Muscle of back (tissue), 13 donors: ENCODE measurements at places on chromosomes 4 and X. TPM values are rescaled to one million over a fixed set of nuclear protein-coding genes. Genes with fewer than 3 reads are reported as not detected.

DNA sequence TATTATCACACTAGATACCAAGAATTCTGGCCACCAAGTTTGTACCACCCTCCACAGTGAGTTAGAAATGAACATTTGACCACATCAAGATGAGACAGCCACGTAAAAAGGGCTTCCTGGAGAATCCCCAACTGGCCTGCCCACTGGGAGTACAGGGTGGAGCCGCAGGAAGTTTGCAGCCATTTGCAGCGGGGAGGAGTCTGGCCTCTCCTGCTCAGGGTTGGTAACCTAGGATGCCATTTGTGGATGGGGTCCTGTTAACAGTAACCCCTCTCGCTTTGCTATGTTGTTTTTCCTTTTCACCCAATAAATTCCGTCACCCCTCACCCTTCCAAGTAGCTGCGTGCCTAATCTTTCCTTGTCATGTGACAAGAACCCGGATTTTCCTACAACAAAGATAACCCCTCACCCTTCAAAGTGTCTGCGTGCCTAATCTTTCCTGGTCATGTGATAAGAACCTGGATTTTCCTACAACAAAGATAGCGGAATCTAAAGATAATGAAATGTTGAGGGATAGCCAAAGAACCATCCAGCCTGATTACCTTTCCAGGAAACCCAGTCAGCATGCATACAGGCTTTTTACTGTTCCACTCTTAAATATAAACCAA is 245.4 kb downstream of the NAF1 start:
- DNase-seq, result no peak

GRCh38 chr4:89904524-89904923 is 9.9 kb downstream of the MMRN1 start:
- no peak for DNase-seq

GRCh38 chr4:6527259-6527658 is 47.7 kb upstream of the MAN2B2 start:
- no peak for DNase-seq

DNA sequence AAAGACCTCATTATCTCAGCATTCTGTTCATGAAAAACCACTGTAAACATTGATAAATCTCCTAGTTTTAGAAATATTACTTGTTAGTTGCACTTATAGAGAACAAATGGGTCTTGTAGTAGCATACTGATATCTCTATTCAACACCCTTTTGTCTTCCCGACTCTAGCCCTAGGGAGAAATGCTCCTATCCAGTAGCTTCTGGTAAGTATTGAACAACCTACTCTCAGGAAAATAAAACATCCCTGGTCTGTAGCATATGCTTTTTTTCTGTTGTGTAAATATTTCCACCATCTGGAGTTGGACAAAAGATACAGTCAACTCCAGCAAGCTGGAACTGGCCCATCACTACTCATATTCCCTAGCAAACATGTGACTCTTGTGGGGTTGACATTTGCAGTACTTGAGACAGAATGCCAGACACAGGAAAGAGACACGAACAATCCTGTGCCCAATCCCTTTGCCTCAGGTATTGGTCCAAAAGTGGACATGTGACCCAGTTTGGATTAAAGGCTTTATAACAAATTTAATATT is 188.2 kb downstream of the GC start:
- DNase-seq, result peak; percentile 5

- no peak for DNase-seq
Observed at GRCh38 chr4:115154826-115155225, 41.4 kb upstream of the NDST4 start.

The NUDT9 gene
- 28.2 TPM for polyA plus RNA-seq

DNA sequence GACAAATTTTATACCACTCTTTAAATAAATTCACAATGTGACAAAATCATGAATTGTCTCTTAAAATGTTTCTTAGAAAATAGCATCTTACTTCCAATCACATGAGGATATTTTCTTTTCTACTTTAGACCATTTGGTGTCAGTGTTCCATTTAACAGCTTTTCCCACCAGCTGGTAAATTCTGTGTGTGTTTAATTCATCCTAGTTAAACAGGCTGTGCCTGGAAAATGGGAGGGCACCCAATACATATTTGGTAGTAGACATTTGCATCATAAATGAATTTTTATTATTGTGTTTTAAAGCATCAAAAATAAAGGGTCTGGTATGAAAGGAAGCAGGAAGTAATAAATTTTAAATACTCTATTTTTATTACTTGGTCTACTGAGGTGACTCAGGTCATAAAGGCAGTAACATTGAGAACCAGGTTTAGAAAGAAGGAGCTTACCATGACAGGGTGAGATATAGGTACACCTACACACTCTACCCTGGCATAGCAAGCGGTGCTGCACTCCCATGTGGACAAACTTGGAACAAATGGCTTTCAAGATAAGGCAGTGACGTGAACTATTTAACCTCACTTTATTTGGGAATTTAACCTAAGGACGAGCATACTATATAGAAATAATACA is 344.5 kb downstream of the BMPR1B start:
- DNase-seq, result no peak

- no peak for DNase-seq
Observed at GRCh38 chrX:142363501-142363900, 158.4 kb upstream of the MAGEC2 start.

The RTL5 gene
- polyA plus RNA-seq, result 12.9 TPM

GRCh38 chr4:138522366-138522765 is 280.2 kb upstream of the SLC7A11 start:
- no peak for DNase-seq

The C4orf50 gene
- polyA plus RNA-seq, result not detected

- no peak for DNase-seq
Observed at GRCh38 chr4:148847544-148848255, 405.5 kb upstream of the NR3C2 start.

GRCh38 chrX:19829814-19830213 is 57.6 kb downstream of the SH3KBP1 start:
- DNase-seq, result no peak

GRCh38 chr4:145307763-145308430 is 127.5 kb upstream of the OTUD4 start:
- no peak for DNase-seq

The TAPT1 gene
- 23.6 TPM for polyA plus RNA-seq

The RPA4 gene
- polyA plus RNA-seq, result 0.11 TPM

- no peak for DNase-seq
Observed at GRCh38 chr4:121428721-121429120, 47.9 kb upstream of the QRFPR start.

- no peak for DNase-seq
Observed at GRCh38 chr4:61911313-61911756, 711.2 kb downstream of the ADGRL3 start.

- DNase-seq, result peak; percentile 89
Observed at GRCh38 chr4:128517739-128518510, 230.3 kb upstream of the PGRMC2 start.

- no peak for DNase-seq
Observed at GRCh38 chrX:119635799-119636198, 29.6 kb upstream of the NKRF start.

- DNase-seq, result no peak
Observed at GRCh38 chrX:115696039-115696438, 135.1 kb downstream of the PLS3 start.

DNA sequence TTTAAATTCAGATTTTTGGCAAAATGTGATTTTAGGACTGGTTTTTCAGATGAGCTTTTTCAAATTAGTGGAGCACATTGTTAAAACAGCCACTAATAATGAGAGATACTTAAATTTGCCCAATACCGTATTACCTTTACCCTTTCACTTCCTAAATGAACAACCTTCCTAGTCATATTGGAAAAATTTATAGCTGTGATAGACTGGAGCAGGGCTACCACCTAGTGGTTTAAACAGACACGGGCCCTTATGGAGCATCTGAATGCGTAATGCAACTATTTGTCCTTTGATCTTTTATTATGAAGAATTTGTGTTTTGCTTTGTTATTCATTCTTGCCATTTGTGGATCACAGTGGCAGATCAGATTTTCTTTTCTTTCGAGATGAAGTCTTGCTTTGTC is 72.7 kb downstream of the KDM6A start:
- no peak for DNase-seq

DNA sequence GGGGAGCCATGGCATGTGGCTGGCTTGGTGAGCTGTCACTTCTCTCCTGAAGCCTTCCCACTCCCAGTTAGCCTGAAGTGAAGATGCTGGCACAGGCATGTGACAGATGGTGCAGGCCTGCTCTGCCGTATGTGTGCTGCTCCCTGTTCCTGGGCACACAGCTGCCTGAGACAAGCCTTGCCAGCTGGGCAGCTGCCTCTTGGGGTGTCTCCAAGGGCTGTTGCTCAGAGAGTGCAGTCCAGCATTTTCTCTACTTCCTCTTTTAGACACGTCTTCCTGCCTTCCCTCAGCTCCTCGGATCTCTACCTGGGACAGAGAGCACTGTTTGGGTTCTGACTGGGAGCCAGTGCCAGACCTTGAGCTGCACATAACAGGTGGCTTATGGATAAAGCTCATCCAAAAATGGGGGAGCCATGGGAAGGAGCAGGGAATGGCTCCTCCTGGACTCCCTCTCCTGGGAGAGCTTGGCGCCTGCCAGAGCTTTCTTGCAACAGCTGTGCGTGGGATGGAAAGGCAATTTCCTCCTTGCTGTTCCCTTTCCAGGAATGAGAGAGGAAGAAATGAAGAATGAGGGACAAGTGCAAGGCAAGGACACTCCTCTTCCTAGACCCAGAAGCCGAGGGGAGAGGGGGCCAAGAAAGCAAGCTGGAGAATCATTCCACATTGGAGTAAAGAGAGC is 132.9 kb downstream of the MSL3 start:
- peak; percentile 39 for DNase-seq

DNA sequence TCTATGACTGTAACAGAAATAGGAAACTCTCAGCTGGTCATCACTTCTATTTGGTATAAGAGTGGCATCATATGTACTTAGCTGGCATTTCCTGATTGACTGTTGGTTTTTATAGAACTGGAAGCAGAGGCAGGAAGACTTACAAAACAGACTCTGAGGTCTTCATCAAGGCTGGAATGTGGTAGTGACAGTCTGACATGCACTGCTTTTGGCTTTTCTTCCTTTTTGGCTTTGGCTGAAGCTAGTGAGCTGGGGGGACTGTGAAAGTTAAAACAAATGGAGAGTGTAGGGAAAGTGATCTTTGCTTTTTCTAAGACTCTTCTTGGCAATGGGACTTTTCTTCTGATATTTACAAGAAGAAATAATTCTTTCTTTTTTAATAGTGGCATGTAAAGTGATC is 121.1 kb upstream of the SLC4A4 start:
- peak; percentile 36 for DNase-seq
